HL-60 (cell line): ENCODE measurements at places on chromosomes 12 and 14.

DNA sequence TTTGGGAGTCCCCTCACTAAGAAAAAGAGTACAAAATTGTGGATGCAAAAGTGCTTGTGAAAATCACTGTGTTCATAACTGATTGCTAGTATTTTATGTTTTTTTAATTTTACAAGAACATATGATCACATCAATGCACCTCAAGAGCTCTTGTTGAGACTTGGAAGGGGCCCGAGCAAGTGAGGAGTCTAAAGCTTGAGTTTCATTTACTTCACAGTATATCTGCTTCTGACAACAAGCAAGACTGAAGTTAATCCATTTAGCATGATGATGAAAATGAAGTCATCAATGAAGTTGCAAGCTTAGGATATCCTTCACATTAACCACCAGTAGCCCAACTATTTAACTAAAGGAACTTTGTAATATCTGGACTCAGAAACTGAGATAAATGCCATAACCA, 182.5 kb upstream of the DIO2 start:
- DNase-seq = no peak

DNA sequence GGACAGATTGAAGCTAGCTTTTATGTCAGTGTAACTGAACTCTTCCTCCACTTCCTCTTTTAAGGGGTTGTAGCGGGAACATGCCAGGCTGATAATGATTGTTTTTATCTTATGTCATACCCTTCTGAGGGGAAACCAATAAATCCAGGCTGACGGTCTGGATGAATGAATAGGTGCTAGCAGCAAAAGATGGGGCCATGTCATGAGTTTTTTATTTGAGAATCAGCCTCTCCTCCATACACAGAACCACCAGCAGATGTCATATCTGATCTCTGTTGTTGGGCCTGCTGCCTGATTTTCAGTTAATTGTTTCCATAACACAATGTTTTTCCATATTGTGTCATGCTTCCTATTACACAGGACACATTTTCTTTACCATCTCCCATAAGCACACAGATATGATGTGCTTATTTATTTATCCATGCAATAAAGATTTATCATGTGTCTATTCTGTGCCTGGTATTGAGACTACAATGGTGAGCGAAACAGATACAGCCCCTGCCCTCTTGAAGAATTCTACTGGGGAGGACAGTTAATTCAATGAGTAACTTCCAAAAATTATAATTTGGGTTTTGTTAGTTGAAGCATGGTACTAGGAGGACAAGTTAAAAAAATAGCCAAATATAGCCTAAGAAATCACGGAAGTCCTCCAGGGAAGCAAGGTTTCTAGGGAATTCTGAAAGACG, 33.6 kb upstream of the CRY1 start:
- no peak for DNase-seq

- DNase-seq = no peak
Observed at GRCh38 chr14:86823581-86823980, 1169.4 kb downstream of the GALC start.

GRCh38 chr12:130576371-130576816, 139.7 kb downstream of the RIMBP2 start:
- DNase-seq = no peak
